ENCODE measurements at places on chromosomes 1 and 21.

- no peak for DNase-seq
Measured at GRCh38 chr1:97093741-97094140, 372.2 kb downstream of the PTBP2 start.

GRCh38 chr1:182802006-182802803, 12.6 kb downstream of the NPL start:
- DNase-seq = no peak

GRCh38 chr1:99829269-99829668, 20.9 kb upstream of the AGL start:
- no peak for DNase-seq

DNA sequence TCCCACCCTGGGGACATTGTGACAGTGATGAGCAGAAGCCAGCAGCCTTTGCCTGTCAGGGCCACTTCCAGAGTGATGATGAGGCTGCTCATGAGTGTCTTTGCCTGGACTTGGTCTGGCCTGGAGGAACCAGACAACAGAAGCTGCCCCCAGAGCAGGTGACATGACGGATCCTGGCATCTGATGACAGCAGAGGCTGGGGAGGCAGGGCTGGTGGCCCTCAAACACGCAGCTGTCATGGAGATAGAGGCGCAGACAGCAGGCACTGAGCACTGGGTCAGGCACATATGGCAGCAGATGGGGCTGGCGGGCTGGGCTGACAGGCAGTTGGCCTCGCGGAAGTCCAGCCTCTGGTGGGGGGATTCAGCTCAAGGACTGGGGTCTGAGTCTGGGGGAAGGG, 66.4 kb upstream of the STUM start:
- DNase-seq = no peak

- no peak for DNase-seq
Measured at GRCh38 chr1:114597949-114598348, 16.5 kb upstream of the BCAS2 start.

DNA sequence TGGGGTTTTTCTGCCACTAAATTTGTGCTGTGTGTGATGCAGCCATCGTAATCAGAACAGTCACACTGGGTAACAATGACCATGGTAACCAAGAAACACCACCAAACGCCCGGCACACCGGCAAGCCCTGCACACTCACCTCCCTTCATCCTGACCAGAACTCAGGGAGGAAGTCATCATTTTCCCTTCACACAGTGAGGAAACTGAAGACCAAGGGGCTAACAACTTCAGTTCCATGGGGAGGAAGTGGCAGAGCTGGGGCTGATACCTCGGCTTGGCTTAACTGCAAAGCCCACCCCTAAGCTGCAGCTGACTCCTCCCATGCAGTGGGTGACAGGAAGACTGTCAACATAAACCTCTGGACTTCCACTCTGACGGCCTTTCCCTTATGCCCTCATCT, 69.3 kb upstream of the BCAR3 start:
- no peak for DNase-seq

DNA sequence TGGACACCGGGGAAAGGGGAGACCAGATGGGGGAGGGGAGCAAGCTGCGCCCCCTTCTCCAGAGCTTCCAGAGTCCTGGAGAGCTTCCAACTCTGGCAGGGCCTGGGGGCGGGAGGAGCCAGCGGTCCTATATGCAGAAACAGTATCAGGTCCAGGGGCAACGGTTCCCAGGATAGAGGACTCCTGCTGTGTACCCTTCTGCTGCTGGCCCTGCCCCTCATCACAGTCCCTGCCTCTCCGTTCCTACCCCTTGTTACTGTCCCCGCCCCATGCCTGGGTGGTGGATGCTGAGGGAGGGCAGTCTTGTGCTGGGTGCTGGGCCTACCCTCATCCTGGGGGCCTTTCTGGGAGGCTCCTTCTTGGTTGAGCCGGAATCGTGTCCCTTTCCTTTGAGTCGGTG, 19.2 kb upstream of the PEX10 start:
- DNase-seq = no peak

DNA sequence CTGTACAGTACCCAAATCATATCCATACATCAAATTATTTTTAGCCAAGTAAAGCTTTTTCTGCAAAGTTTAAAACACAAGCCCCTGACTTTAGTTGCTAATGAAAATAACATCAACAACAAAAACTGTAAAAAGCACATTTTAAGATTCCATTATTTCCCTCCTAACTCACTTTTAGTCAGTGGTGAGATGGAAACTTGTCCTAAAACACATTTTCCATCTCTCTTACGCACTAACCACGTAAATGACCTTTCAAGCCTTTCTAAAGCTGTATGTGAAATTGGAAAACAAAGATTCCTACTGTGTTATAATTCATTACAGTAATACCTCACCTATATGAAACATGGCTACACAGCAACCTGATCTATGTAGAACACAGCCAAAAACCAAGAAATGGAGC, 77.5 kb downstream of the PTPN14 start:
- DNase-seq = no peak

DNA sequence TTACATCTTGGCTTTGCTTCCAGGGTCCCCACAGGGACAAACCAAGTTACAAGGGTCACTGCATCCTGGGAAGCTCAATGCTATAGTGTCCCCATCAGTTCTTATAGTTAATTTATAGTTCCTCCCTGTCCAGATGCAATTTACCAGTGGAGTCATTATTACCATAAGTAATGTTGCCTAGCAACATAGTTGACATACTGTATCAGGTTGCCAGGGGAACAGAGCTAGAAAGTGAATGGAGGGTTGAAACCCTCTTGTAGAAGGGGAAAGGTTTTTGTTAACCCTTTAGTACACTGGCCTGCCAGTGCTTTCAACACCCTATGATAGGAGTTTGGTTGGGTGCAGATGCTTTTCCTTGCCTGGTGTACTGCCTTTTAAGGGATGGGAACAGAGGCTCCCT, 34.3 kb upstream of the TTC4 start:
- no peak for DNase-seq

DNA sequence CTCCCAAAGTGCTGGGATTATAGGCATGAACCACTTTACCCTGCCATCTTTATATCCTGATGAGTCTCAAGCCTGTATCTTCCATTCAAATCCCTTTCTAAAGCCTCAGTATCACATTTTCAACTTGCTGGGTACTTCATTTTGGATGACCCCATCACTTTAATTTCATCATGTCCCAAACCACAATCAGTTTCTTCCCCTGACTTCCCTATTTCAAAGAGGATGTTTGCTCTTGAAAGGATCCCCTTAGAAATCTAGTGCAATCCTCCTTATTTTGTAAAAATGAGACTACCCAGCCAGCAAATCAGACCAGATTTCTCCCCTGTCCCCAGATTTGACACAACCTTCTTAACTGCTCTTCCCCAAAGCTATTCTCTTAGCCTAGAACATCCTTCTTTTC, 7.0 kb upstream of the TRIT1 start:
- no peak for DNase-seq

- no peak for DNase-seq
Measured at GRCh38 chr21:41885341-41886024, 6.3 kb upstream of the PRDM15 start.

DNA sequence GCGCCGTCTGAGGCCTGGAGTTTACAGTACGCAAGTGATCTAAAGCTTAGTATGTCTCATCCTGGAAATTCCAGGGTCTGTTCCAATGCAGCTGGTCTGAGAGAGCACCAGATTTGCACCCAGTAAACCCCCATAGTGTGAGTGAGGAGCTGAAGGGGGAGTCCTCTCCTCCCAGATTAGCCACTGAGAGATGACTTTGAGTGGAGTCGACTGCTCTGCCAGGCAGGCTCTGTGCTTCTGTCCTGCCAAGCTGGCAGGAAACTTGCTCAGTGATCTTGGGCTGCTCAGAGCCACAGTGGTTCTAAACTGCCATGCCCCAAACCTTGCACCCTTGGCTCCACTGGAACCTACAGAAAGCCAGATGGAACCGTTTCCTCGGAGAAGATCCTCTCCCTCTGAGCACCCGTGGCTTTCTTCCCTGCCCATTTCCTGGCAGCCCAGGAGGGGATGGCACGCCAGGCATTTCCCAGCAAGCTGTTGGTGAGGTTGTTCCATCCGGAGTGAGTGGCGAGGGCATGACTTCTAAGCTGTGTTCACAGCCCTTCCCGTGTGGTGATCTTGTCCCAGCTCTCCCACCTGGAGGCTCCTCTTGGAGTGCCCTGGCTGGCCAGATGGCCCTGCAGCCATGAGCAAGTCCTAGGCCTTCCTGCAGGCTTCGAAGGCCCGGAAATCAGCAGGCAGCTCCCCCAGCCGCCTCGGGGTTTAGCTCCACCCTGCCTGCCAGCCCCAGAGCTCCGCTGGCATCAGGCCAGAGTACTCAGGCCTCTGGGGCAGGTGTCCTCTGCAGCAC, 125.9 kb upstream of the VAMP3 start:
- DNase-seq = peak; percentile 53

- no peak for DNase-seq
Measured at GRCh38 chr1:232590744-232591082, 39.2 kb downstream of the SIPA1L2 start.

GRCh38 chr1:241202401-241202800, 154.6 kb downstream of the RGS7 start:
- DNase-seq = peak; percentile 56

DNA sequence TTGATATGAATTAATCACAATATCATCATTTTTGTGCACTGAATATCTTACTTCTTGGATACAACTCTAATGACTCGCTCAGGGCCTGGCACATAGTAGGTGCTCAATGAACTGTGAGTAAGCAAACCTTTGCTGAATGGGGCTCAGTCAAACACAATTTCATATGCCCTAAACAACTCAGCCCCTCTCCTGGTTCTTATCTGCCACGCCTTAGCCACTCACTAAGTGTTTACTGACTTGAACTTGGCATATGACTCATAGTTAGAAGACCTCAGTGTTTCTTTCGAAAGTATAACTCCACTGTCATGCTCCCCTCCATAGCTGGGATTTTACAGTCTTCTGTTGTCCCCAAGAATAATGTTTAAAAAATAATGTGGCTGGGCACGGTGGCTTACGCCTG, 4.8 kb upstream of the IFNLR1 start:
- DNase-seq = peak; percentile 24

DNA sequence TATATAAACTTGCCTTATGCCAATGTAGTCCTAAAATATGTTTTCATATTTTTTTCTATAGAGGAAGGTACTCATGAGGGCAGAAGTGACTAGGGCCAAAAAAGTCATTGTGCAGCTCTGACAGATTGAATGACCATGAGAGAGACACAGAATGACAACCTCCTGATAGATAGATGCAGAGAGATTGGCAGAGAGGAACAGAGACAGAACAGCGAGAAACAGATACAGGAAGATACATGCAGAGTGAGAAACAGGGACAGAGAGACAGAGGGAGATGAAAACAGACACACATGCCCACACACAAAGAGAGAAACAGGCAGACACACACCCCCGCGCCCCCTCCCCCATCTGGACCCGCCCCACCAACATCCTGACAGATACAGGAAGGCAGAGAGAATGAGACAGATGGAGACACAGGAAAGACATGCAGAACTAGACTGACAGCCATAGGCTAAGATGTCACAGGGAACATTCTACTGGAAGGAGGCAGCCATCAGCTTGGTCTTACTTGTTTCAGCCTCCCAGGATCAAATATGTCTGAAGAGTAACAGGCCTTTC, 211.1 kb downstream of the ST6GALNAC3 start:
- no peak for DNase-seq

- peak; percentile 38 for DNase-seq
Measured at GRCh38 chr1:207241164-207241934, 80.1 kb upstream of the CD55 start.

GRCh38 chr21:36628106-36628505, 70.8 kb upstream of the SIM2 start:
- no peak for DNase-seq

DNA sequence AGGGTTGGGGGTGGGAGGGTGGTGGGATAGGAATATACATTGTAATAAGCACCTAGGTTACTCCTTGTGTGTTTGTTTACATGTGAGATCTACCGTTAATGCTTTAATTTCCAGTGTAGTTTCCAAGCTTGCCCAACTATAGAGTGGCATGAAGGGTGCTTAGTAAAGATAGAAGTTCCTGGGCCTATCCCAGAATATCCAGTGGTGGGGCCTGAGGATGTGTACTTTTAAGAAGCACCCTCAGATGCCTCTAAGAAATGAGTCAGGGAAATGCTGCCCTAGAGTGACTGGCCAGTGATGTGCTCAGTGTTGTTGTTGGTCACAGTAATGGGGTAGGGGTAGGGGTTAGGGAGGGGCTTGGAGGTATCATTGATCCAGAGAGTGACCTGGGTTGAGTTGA, 141.3 kb downstream of the TSEN15 start:
- DNase-seq = no peak

DNA sequence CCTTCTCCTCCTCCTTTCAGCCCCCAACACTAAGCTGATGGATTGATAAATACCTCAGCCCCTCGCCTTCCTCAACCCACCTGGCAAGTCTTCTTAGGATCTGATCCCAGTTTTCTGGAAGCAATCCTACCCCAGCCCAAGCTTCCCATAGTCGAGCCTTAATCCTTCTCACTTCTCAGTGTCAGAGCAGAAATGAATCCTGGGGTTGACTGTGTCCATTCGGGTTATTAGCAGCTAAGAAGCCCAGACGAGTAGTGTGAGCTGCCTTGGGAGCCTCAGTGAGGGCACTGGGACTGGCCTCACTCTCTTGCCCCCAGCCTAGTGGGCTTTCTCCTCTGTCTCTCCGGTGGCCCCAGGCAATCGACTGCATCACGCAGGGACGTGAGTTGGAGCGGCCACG, 12.4 kb upstream of the PEAR1 start:
- no peak for DNase-seq

DNA sequence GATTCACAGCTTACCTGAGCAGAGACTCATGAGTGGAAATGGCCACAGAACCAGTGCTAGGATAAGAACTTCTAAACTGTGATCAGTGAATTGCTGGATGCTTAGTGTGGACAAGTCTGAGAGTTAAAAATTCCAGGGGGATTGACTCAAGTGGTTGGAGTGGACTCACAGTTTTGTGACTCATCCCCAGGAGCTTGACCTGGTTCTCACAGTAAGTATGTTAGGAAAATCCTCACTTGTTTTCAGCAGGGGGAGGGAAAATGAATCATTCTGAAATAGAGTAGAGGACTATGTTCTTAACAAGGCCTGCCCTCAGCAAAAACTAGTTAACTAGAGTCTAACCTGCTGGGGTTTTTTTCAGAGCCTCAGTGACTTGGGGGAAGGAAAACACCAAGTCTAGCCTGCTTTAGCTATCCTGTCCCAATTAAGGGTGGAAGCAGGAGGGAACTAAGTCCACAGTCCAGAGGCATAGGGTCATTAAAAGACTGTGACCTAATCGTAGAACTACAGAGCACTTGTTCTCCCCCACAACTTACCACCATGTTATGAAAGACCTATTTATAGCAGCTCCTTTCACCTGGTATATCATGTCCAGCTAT, 6.1 kb upstream of the CDC73 start:
- DNase-seq = peak; percentile 16

All from Calu3 (cell line).